ENCODE measurements at places on chromosomes 1 and 21.

- no peak for DNase-seq
Measured at GRCh38 chr21:41611966-41612606, 104.1 kb upstream of the TMPRSS2 start.

DNA sequence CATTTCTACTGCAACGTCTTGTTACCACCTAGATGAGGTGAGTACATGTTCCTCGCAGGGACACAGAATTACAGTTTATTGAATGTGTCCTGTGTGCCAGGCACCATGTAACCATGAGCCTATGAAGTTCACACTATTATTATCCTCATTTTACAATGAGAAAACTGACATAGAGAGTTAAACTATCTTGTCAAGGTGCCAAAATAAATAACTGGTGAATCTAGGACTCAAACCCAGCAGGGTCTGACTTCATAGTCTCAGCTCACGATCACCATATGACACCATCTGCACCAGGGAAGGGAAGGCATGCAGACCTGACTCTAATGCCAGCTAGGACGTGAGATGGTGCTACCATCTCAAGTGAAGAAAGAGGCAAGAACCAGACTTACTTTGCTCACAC lies 2.4 kb downstream of the SELE start:
- DNase-seq: no peak

DNA sequence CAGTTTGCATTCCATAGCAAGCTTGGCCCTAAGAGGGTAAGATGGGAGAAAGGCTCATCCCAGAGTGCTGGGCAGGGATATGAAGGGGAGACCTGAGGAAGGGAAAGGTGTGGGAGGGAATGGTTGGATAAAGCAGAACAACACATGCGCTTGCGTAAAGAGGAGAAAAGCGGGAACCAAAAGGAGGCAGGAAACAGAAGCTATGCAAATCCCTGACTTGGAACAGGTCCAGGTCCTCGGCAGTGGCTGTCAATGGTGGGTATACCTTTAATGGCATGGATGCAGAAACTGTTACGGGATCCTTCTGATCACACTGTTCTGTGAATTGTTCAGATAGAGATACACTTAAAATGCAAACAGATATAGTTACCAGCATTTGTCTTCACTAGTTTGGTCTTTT lies 455.6 kb downstream of the SIPA1L2 start:
- no peak for DNase-seq

GRCh38 chr1:56028244-56028643 lies 551.1 kb downstream of the PLPP3 start:
- no peak for DNase-seq

GRCh38 chr1:53299233-53299632 lies 28.6 kb downstream of the LRP8 start:
- DNase-seq: no peak

- no peak for DNase-seq
Measured at GRCh38 chr1:199452627-199453026, 574.9 kb upstream of the NR5A2 start.
